ENCODE measurements at places on chromosomes 7 and 10.

DNA sequence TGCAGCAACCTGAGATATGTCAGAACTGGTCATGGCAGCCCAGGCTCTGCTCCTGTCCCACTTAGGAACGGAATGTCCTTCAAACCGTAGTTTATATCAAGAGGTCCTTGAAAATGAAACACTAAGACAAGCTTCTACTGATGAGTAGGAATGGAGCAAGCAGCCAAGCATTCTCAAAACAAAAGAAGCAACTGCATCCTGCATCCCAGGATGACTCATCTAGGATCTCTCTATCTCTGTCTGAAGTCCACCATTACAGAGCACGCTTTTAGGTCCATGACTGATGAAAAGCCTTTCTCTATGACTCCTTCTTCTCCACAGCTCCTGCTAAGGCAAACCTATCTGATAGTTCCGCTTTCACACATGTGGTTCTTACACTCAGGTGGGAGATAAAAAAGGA lies 16.3 kb downstream of the MBL2 start:
- no peaks in the 10 kb centered on the region for H3K27me3 ChIP-seq
- peak; percentile 50 for DNase-seq
- peaks cover 79% of the 10 kb centered on the region for H3K4me1 ChIP-seq
- H3K27ac ChIP-seq = peak overlapping the region; percentile 93
- H3K36me3 ChIP-seq = peaks cover 4% of the 10 kb centered on the region

- H3K4me1 ChIP-seq = no peaks in the 10 kb centered on the region
- DNase-seq = peak; percentile 20
- H3K36me3 ChIP-seq = peaks cover 1% of the 10 kb centered on the region
- H3K27ac ChIP-seq = no peak overlapping the region
- H3K27me3 ChIP-seq = no peaks in the 10 kb centered on the region
These were observed 117.4 kb downstream of the INPP5A start for GRCh38 chr10:132654708-132655661.

DNA sequence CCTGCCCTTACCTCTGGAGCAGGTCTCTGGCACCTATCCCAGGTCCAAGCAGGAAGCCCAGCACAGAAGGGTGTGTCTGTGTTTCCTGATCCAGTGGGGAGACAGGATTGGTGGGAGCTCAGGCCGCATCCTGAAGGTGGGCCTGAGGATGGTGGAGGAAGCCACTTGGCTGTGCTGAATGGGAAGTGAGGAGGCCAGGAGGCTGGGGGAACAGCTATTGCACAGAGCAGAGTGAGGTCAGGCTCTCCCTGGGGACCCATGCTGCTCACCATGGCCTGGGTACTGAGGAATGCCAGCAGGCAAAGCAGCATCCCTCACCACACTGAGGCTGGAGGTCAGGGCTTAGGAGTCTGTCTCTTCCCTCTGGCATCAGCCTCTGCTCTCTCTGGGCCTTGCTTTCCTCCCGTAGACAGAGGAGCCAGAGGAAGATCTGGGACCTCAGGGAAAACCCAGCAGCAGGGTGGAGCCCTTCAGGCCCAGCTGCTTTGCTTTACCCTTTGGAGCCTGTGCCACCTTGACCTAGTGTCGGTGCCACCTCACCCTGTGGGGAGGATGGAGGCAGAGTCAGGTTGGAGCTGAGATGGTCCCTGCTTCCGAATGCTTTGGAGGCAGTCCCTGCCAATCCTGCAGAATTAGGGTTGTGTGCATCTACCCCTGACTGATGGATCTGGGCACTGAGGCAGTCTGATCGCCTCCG lies 39.0 kb downstream of the CDH23 start:
- H3K4me3 ChIP-seq = no peak overlapping the region
- H3K27me3 ChIP-seq = peaks cover 10% of the 10 kb centered on the region
- H3K36me3 ChIP-seq = no peaks in the 10 kb centered on the region
- DNase-seq = no peak
- no peaks in the 10 kb centered on the region for H3K4me1 ChIP-seq
- no peak overlapping the region for H3K27ac ChIP-seq

DNA sequence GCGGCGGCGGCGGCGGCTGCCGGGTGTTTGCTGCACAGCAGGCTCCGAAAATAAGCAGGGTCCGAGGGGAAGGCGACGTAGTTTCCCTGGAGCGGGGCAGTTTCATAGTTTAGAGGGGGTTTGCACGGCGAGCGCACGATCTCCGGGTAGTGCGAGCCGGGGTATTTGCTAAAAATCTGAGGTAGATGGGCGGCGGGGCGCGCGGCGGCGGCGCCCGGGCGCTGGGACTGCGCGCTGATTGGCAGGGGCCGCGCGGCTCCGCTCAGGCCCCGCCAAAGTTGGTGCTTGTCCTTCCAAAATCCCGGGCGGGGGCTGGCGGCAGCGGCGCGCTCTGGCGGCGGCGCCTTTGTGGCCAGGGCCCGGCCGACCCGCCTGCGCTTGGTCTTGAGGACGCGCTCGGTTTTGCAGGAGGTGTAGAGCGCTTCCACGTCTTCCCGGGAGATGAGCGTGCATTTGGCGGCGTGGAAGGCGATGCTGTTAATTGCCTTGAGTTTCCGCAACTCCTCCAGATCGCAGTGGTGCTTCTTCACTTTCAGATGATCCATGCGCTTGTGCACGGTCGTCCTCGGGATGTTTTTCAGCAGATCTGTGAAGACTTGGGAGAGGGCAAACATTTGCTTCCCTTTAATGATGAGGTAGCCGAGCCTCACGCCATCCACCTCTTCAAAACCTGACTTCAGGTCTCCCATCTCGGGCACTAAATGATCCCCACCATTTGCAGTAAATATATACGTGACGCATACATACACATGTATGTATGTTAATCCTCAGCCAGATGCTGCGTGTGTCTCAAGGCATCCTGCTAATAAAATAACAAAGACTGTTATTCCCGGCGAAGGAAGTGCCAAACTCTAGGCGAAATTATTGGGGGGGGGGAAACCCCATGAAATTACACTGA lies 8.1 kb downstream of the SKIDA1 start:
- peaks cover 62% of the 10 kb centered on the region for H3K4me1 ChIP-seq
- no peaks in the 10 kb centered on the region for H3K27me3 ChIP-seq
- peak overlapping the region; percentile 81 for H3K4me3 ChIP-seq
- peak overlapping the region; percentile 56 for H3K27ac ChIP-seq
- DNase-seq = no peak

GRCh38 chr10:89646889-89647657 lies 2.0 kb upstream of the PANK1 start:
- no peaks in the 10 kb centered on the region for H3K36me3 ChIP-seq
- DNase-seq = no peak
- no peaks in the 10 kb centered on the region for H3K27me3 ChIP-seq
- no peak overlapping the region for H3K4me3 ChIP-seq

- H3K27me3 ChIP-seq = no peaks in the 10 kb centered on the region
- no peak for DNase-seq
- no peaks in the 10 kb centered on the region for H3K4me1 ChIP-seq
These were observed 87.0 kb downstream of the IPMK start for GRCh38 chr10:58180666-58181065.

DNA sequence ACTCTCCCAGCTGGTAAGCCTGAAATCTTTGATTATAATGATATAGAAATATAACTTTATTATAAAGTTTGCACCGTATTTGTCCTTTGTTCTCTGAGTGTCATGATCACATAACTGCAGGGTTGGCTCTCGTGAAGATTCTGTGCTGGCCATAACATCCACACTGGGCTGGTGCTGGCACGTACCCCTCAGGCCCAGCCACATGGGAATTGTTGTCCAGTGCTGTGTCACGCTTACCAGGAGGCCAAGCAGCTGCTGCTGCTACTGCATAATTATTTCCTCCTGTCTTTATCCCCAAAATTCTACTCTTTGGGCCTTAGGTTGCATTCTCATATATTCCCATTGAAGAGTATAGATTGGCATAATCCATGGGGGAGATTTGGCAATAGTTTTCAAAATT lies 20.8 kb upstream of the UCN3 start:
- no peaks in the 10 kb centered on the region for H3K36me3 ChIP-seq
- no peak overlapping the region for H3K4me3 ChIP-seq
- H3K27me3 ChIP-seq = no peaks in the 10 kb centered on the region
- H3K4me1 ChIP-seq = no peaks in the 10 kb centered on the region
- H3K27ac ChIP-seq = no peak overlapping the region
- no peak for DNase-seq

GRCh38 chr7:17401791-17402627 lies 103.6 kb downstream of the AHR start:
- H3K27me3 ChIP-seq = no peaks in the 10 kb centered on the region
- H3K27ac ChIP-seq = no peak overlapping the region
- no peaks in the 10 kb centered on the region for H3K36me3 ChIP-seq
- H3K4me3 ChIP-seq = no peak overlapping the region

GRCh38 chr7:98105942-98106544 lies 619 bp upstream of the LMTK2 start:
- H3K36me3 ChIP-seq = no peaks in the 10 kb centered on the region
- no peak overlapping the region for H3K27ac ChIP-seq
- no peaks in the 10 kb centered on the region for H3K27me3 ChIP-seq
- peak; percentile 35 for DNase-seq
- H3K4me1 ChIP-seq = peaks cover 54% of the 10 kb centered on the region

DNA sequence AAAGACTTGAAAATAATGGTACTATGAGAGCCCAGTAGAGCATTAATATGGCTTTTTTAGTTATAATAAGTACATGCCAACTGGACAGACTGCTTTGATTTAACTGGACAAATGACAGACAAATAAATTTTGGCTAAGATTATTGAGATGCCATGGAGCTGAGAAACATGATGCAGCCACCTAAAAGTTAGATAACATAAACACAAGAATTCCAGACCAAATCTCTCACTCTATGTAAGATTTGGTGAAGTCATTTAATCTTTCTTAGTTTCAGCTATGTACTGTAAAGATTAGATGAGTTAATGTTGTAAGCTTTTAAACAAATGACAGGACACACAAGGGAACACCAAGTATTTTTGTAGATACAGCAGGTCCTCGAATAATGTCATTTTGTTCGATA lies 118.2 kb downstream of the CACNA2D1 start:
- no peak overlapping the region for H3K4me3 ChIP-seq
- no peaks in the 10 kb centered on the region for H3K36me3 ChIP-seq
- no peak for DNase-seq
- no peak overlapping the region for H3K27ac ChIP-seq

GRCh38 chr7:23020742-23021401 lies 6.9 kb upstream of the HYCC1 start:
- DNase-seq = no peak
- H3K4me3 ChIP-seq = no peak overlapping the region
- no peak overlapping the region for H3K27ac ChIP-seq
- peaks cover 17% of the 10 kb centered on the region for H3K4me1 ChIP-seq
- H3K36me3 ChIP-seq = no peaks in the 10 kb centered on the region
- H3K27me3 ChIP-seq = peaks cover 13% of the 10 kb centered on the region

Measured in HepG2 (cell line).